Activated CD8-positive, alpha-beta memory T cell treated with anti-CD3 and anti-CD28 coated beads for 36 hours (primary cell): ENCODE measurements at places on chromosomes 13 and 19. TPM values are rescaled to one million over a fixed set of nuclear protein-coding genes. Genes with fewer than 3 reads are reported as not detected.

The SPINT2 gene
- total RNA-seq = 19.0 TPM

The SLC7A9 gene
- total RNA-seq = not detected

The PIK3R2 gene
- total RNA-seq = 18.6 TPM

The TTC9B gene
- not detected for total RNA-seq

The PSPN gene
- total RNA-seq = 0.99 TPM

The AMH gene
- 5.9 TPM for total RNA-seq

The CCL25 gene
- not detected for total RNA-seq
